ENCODE measurements at places on chromosomes 11 and 22.

GRCh38 chr11:1656670-1657069 is 27.1 kb downstream of the KRTAP5-5 start:
- no peak for DNase-seq

DNA sequence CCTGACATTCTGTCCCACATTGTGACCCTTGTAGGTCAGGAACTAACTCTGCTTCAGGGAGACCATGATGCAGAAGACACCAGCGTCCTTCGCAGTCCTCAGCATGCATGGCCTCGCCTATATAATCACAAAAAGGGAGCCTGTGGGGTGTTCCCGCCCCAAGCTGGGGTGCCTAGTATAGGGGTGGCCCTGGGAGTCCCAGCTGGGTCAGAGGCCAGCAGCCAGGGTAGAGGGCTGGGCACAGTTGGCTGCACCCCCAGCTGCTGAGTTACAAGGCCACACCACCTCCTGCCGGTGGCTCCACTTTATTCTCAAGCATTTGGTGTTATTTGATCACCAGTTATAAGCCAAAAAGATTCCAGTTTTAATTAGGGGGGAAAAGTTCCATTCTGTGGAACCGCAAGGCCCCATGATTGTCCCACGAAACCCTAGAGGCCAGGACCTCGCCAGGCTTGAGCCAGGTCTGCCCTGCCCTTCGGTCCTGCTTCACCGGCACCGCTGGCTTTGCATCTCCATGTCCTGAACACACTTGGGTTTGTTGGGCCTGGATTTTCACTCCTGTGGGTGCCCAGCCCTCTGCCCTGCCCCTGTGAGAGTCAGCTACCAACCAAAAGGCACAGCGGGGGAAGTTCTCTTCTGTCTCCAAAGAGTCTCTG is 15.0 kb upstream of the GNB1L start:
- no peak for DNase-seq

DNA sequence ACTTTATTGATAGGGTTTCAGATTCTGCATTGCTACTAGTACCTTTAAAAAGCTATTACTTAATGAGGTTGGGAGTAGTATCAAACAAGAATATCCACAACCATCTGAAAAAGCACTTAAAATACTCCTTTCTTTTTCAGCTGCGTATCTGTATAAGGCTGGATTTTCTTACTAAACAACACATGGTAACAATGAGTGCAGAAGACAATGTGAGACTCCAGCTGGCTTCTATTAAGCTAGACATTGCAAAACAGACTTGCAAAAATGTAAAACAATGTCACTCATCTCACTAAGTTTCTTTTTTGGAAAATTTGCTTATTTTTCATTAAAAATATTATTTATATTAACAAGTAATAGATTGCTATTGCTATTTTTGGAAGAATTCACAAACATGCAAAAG is 132.6 kb downstream of the WNT11 start:
- no peak for DNase-seq

- DNase-seq: no peak
Observed at GRCh38 chr22:46070803-46071450, 79.4 kb upstream of the PPARA start.

- DNase-seq: no peak
Observed at GRCh38 chr22:30875481-30876215, 92.9 kb downstream of the MORC2 start.

DNA sequence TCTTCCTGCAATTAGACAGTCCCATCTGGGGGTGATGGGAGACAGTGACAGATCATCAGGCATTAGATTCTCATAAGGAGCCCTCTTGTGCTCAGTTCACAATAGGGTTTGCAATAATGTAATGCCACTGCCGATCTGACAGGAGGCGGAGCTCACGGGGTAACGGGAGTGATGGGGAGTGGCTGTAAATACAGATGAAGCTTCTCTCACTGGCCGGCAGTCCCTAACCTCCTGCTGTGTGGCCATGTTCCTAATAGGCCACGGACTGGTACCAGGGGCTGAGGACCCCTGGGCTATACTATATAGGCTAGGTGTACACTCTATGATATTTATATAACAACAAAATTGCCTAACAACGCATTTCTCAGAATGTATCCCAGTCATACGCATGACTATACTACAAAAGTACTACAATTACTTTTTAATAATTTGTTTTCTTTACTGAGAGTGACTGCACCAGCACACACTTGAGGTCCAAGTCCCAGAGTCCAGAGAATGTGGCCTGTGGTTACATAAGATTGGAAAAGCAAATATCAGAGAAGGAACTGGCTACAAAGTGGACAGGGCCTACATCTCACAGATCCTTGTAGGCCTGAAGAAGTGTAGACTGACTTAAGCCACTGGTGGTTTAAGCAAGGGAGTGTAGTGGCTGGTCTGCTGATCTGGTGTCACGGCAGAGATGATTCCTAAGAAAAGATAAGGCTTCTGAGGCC is 200.0 kb downstream of the LARGE1 start:
- DNase-seq: no peak

DNA sequence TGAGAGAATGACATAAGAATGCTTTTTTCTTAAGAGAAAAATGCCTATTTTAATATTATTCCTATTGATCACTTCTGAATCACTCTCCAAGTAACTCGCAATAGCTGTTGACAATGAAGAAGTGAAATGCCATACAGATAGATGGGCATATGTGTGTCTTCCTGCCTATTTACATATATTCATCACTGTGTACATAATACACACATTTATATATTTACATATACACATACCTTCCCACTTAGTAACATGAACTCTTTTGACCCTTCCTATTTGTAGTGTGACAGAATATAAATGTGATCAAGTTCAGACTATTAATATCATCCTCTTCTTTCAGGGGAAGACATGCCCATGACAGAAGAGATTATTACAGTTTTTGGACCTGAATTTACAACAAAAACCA is 756.7 kb downstream of the DLG2 start:
- DNase-seq: no peak
